ENCODE measurements at places on chromosomes 1 and 21.
A peak's percentile ranks its signal among the peaks of the same experiment; 100 is the strongest.

DNA sequence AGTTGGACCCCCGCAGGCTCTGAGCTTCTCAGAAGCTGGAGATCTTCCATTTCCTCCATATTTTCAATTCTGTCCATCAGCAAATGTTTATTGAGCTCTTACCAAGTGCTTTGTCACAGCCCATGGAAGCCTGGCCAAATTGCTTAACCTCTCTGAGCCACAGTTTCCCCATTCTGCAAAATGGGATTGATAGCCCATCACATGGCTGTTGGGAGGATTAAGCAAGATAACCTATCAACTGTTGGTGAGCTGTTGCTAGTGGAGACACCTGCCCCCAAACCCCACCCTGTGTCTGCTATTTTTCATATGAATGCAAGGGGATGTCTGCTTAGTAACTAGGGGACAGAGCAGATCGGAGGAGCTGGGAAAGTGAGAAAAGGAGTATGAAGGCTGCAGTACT, 38.3 kb downstream of the CD34 start:
- no peak for DNase-seq

DNA sequence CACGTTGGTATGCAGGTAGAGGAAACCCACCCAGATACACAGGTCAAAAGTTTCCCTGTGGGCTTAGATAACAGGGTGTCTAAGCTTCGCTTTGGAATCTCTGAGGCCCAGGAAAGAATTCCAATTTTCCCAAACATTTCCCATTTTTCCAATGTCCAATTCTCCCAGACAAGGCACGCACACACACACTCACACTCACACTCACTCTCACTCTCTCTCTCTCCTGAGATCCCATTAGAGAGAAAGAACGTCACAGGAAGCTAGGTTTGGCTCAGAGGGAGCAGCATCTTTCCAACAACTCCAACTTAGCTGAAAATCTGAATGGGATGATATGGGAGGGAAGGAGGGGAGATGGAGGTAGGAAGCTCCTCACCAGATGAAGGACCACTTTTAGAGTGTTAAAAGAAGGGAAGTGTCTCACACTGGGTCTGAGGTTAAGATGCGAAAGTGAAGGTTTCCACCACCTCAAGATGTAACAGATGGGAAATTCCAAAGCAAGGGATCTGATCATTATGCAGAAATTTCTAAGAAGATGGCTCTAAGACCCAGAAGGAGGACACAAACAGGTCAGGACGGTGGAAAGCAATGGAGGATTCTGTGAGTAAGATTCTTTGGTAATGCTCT, 63.5 kb downstream of the GNG12 start:
- DNase-seq, result no peak

DNA sequence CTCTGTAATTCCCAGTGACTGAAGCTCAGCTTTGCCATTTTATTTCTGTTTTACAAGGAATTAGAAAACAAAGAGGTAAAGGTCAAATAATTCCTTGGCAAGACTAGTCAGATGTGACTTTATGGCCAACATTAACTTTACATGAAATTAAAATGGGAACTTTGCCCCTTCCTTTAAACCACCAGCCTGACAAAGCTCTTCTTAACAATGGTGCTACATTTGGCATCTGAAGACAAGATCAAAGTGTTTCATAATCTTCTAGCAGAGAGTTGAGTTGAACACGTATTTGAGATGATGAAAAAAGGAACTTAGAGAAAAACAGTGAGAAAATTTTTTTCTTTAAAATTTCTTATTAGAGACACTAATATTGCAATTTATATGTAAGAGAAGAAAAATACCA, 193.8 kb downstream of the AK5 start:
- DNase-seq, result no peak

DNA sequence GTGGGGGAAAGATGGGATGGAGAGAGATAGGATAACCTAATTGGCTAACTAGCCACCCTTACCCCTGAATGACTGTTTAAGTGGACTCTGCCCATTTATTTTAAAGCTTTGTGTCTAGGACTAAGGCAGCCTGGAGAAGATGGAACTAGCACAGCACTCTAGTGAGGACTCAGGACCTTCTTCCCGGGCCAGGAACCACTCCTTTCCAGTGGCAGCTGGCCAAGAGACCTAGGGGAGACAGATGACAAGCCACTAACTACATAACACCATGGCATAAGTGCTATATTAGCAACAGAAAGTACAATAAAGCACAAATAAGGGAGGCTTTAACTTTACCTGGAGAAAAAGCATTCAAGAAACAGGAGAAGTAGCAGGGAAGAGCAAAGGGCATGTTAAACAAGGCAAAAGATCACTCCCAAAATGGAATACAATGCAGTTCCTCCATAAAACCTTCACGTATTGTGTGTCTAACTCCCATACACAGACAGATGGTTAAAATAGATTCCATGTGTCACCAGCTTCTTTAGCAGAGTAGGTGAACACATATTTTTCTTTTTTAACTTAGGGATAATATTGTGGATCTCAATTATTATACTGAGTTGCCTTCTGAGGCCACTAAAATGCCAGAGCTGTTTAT, 20.6 kb downstream of the CLCA1 start:
- no peak for DNase-seq

DNA sequence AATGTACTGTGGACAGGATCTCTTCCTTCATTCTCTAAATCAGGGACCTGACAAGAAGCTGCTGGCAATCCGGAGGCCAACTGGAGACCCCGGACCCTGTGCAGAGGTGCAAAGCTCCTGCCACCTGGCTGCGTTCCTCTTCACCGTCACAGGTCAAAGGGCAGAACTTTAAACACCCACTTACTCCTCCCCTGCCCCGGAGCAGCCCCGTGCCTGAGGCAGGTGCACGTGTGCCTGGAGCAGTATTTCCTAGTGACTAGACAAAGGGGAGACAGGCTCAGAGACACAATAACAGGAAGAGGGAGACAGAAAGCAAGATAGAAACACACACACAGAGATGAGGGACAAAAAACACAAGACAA, 6.6 kb upstream of the PIGC start:
- no peak for DNase-seq

DNA sequence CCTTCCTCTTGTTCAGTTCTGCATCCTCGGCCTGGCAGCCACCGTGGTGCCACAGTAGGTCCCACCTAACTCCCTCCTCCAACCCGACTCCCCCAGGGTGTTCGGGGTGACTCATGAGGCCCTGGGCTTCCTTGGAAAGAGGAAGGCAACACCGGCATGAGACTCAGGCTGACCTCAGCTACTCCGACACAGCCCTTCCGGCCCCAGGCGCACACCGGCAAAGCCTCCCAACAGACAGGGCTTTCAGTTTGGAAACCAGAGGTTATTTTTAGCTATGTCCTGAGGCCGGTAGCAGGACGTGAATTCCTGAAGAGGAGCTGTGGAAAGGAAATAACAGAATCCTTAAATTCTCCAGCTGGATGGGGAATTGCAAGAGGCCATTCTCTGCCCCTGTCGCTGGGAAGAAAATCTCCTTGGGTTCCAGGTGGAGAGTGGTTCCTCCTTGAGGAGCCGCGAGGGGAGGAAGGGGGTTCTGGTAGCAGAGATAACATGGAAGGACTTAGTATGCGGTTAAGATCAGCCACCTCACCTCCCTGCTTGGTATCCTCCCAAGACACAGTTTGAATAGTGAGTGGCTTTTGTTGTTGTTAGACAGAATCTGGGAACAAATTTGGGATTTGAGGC, 24.4 kb downstream of the PLXNA2 start:
- DNase-seq, result no peak

- DNase-seq, result no peak
Observed at GRCh38 chr1:200992382-200993048, 31.0 kb downstream of the KIF21B start.

DNA sequence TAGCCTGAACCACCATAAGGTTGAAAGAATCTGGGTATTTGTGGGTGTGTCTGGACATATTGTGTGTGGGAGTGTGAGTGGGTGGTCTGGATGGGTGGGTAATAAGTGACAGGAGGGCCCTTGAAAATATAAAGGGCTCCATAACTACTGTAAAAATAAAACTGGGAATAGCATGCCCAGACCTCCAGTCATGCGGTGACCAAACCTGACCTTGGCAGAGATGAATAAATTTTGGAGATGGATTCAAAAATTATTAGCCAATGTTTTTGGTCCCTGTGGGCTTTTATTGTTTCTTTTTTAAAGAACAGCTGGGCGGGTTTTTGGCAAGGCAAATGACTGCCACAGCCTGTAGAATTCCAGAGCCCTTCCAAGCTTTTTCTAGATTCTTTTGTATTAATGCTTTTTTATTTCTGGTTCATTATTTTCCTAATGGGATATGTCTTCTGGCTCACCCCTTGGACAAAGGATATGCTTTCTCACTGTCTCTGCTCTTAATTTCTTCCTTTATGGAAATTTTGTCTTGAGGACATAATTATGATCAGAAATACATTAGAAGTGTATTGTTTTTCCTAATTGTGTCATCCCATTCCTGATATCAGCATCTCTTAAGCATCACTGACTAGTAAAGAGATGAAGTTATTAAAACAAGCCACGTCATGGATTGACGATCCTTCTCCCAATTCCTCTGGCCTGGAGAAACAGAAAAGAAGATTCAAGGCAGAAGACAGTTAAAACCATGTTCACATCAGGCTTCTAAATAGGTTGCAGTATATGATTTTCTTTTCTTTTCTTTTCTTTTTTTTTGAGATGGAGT, 69.5 kb downstream of the NTMT2 start:
- no peak for DNase-seq

- no peak for DNase-seq
Observed at GRCh38 chr1:205692423-205692822, 12.1 kb upstream of the SLC45A3 start.

- no peak for DNase-seq
Observed at GRCh38 chr1:228306275-228307217, 98.7 kb downstream of the OBSCN start.

- peak; percentile 28 for DNase-seq
Observed at GRCh38 chr1:16215882-16216753, 3.7 kb upstream of the ARHGEF19 start.

All from esophagus squamous epithelium (tissue), 5 donors.